ENCODE measurements at places on chromosomes 5 and 9.

- no peak for DNase-seq
Observed at GRCh38 chr5:176996780-176997179, 9.8 kb downstream of the UIMC1 start.

DNA sequence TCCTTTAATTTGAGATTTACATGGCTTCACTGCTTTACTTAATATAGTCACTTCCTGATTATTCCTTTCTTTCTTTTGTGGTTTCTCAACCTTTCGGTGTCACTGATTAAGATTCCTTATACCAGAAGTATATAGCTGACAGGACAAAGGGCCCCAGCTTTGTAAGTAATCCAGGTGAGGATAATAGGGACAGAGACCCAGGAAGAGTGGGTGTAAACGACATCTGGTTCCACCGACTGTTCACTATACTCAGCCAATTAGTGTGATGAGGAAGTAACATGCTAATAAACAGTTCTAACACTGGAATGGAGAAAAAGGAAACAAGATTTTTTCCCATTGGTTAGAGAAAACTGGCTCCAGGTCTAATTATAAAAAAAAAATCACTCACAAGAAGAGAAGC, 286.3 kb upstream of the EFNA5 start:
- no peak for DNase-seq

- peak; percentile 47 for DNase-seq
Observed at GRCh38 chr5:177426566-177427210, at the start of gene GRK6. TSS of gene GRK6 (plus strand) at chr5:177426676. CDS start at chr5:177426846, 170 bp downstream.

DNA sequence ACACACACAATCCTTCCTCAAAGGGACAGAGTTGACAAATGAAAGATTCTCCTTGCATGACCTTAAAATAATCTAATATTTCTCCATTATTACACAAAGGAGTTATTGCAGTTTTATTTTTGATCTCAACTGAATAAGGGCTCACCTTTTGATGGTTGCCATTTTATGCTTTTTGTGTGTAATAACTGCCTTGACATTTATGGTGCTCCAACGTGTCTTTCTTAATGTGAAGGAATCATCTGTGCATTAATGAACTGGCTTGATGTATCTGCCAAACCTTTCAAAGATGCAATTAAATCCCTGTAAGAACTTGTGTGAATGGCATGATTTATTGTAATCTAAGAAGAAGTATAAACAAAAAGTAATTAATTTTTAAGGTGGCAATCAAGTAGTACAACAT, 1519.8 kb upstream of the CDH9 start:
- no peak for DNase-seq

DNA sequence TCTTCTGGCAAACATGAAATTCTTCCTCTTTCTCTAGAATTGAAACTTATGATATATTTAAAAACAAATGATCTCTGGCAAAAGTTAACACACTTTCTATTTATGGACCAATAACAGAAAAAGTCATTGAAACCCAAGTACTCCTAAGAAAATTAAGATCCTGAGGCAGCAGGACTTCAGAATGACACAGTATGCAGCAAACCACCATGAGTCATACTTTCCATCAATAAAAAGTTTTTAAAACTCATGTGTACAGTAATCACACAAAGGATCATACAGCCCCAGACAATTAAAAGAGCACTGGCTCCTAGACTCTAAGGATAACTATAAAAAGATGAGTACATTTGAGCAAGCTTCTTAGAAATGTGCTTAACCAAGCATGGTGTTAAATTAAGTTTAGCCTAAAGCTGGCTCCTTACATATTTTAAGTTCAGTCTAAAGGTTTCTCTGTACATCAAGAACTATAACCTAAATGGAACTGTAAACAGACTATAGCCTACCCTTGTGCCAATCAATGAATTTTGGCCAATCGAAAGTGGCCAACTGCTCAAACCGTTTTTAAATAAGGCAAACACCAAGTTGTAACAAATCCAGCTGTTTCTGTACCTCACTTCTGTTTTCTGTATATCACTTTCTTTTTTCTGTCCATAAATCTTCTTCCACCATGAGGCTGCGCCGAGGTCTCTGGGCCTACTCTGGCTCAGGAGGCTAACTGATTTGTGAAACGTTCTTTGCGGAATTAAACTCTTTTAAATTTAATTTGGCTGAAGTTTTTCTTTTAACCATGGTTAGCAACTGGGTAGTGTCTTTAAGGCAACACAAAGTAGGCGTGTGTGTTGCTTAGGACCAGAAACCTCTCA, 232.1 kb upstream of the PIK3R1 start:
- no peak for DNase-seq

- no peak for DNase-seq
Observed at GRCh38 chr9:32430720-32431119, 46.3 kb downstream of the ACO1 start.

DNA sequence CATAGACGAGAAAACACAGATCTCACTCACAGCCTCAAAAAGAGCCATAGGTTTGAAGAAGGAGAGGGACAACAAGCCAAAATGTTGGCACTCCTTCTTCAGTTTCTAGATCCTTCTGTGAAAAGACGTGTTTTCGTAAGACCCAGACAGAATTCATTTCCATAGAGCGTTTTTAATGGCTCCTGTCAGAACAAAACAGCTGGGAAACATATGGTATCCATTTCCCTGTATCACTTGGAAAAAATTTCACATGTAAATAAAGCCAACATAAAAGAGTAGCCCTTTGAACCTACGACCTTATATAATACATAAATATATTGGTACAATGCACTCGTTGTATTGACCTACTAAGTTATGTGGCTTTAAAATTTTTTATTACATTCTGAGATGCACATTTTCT, 108.1 kb downstream of the SNCAIP start:
- no peak for DNase-seq

DNA sequence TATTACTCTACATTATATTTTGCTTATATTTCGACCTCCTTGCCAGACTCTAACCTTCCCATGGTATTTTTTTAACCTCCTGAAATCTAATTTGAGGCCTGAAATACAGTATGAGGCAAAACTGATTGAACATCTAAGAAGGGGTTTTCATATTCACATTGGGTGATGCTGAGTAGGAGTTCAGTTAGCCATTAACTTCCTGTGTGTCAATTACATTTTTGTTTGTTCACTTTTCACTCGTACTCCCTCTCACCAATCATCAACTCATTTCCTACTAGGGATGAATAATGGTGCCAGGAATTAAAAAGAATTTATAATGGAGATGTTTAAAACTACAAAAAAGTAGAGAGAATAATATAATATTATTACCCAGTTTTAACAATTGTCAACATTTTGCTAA, 27.6 kb upstream of the GLRA1 start:
- no peak for DNase-seq

DNA sequence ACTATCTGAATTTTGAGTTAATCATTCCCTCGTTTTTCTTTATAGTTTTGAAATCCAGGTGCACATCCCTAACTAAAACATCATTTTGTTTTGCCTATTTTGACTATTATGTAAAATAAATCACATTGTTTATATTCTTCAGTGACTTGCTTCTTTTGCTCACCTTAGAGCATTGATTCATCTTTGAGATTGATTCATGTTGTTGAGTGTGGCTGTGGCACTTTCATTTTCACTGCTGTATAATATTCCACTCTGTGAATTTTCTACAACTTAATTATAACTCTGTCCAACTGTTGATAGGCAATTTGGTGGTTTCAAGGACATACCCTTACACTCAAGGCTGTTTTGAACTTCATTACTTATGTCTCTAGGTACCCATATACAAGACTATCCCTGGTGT, 12.5 kb downstream of the NKX2-5 start:
- DNase-seq: no peak

GRCh38 chr9:4167728-4168127, 132.1 kb downstream of the GLIS3 start:
- DNase-seq: no peak

DNA sequence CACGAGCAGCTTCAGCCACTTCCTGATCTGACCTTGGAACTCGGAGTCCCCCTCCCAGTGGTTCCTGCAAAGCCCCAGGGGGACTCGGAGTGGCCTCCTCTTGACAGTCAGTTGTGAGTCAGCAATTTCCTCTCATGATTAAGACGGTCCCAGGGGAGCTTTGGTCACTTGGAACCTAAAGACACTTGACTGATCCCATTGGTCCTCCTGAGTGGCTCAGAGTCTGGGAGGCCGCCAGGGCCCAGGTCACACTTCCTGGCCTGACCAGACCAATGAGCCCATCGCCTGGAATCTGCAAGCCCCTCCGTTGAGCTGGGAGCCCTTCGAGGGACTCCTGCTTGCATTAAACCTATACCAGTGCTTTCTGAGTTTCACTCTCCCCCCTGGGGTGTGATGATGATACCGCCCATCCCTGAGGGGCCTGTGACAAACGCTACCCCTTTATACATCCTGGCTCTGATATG, 29.1 kb downstream of the TSPAN17 start:
- no peak for DNase-seq

DNA sequence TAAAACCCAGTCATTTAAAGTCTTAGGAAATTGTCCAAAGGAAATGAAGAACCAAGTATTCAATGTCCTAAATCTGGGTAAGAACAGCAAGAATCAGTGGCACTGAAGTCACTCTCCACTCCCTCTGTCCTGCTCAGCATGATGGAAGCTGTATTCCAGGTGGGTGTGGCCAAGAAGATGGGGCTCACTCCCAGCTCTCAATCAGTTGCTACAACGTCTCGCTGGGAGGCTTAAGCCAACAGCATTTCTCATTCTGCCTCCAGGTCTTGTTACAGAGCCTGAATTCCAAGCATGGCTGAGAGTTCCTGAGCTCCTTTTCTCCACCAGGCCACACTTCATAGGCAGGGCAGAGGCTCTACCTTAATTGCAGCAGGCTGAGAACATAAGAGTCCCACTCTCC, 41.2 kb upstream of the TRIO start:
- DNase-seq: no peak

DNA sequence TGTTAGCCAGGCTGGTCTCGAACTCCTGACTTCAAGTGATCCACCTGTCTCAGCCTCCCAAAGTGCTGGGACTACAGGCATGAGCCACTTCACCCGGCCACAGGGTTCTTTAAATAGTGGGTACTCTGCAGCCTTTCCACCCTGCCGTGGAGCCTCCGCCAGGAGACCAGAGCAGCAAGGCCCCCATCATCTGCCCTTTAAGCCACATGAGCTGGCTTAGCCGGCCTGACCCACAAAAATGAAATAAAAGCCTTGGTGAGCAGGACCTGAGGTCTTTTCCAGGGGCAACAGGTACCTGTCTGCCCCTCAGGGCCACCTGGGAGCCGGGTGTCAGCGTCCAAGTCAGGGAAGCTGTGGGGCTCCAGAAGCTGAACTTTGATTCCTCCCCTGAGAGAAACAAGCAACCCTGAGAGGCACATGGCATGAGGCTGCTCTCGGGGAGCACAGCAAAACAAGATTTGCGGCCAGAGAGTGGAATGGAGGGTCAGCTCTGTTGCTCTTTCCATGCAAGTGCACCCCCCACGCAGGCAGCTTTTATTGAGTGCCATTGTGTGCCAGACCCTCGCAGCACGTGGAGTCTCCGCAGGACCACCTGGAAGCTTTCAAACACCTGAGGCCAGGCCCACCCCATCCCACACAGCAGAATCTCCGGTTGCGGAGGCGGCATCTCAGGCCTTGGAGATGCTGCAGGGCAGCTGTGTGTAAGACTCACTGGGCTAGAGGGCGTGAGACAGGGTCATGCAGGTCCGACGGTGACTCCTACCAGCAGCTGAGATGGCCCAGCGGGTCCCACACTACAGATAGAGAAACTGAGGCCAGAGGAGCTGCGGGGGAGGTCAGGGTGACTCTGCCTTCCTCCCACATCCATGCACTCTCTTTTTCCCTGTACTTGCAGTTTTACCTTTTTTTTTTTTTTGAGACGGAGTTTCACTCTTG, 4.8 kb upstream of the WNK2 start:
- no peak for DNase-seq

DNA sequence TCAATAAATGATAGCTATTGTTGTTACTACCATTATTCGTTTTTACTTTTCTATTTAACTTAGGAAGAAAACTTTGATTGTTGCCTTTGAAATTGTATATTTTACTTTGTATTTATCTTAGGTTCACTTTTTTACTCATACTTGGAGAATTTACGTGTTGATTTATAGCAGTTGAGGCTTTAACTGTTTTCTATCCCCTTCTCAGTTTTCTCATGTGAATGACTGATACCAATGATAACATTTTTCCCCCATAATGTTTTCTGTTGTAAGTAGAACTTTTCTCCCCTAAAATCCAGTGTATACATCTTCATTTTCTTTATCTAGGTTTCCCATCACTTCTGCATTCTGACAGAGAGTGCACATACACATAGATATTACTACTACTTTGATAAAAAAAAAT, 54.4 kb downstream of the FSD1L start:
- no peak for DNase-seq

DNA sequence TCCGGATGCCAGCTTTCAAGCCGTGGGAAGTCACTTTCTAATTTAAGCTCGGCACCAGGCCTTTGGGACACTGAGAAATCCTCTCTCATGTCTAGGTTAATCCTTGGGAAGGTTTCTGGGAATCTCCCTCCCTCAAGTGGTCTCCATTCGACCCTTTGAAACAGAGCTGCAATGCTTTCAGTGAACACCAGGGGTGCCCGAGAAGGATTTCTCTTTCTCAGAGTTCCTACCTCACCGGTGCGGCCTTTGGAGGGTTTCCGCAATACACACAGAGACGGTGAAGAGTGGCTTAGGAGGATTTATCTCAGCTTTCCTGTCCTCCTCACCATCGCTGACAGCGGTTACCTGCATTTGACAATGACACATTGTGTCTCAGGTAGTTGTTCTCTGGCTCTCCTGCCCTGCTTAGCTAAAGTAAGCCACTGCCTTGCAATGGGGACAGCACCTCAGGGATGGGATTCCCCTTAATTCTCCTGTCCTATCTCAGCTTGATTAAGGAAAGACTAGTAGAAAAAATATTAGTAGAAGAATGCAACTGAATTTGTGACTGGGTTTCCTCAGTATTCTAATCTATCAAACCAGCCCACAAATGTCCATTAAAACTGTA, 180.6 kb downstream of the GABRG2 start:
- DNase-seq: no peak

DNA sequence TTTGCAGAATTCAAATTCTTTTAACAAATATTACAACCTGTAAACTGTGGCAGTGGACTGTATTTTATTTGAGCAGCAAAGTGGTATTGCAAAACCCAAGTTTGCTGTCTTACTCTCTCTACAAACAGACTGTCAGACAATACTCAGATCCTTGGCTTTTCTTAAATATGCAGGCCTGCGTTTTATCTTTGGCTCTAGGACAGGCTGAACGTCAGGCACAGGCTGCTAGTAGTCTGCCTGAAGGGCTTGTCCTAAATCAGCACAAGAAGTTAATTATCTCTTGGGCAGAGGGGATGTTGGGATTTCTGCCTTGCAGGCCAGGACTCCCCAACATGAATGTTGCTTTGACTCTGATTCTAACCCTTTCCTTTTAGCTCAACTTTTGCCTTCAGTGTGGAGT, 147.5 kb downstream of the SLIT3 start:
- no peak for DNase-seq

DNA sequence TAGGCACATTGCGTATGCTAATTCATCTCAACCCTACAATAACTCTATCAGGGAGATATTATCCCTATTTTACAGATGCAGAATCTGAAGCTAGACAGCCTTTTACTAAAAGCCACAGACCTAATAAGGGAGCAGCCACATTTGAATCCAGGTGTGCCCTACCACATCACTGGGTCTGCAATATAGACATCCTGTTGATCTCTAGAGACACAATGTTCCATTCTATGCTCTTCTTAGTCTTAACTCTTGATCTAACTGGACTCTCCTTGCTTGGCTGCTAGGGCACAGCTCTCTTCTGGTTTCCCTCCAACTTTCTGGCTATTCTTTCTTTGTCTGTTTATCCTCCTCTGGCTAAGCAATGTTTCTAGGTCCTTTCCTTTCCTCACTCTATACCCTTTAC, 1.4 kb upstream of the SPATA6L start:
- no peak for DNase-seq

GRCh38 chr5:179862296-179862695, 3.7 kb upstream of the MRNIP start:
- no peak for DNase-seq
